ENCODE measurements at places on chromosomes 4 and X.

- no peak for DNase-seq
Measured at GRCh38 chrX:147478899-147479298, 432.8 kb upstream of the FMR1 start.

- DNase-seq = no peak
Measured at GRCh38 chr4:99943904-99944437, 2.4 kb downstream of the DNAJB14 start.

- DNase-seq = no peak
Measured at GRCh38 chr4:15007201-15007600, 4.9 kb downstream of the CPEB2 start.

DNA sequence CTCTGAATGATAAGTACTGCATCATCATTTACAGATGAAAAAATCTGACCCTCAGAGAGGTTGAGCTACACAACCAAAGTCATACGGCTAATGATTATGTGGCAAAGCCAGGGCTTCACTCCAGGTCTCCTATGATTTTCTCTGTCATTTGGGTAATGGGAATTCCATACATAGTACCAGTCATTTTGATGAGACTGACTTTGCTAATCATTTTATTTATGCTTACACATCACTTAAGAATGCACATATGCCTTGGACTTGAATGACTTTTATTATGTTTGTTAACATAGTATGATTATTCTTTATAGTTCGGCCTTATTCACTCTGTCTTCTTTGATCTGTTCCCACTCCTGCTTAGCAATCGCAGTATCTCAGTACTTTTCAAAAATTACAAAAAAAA lies 255.1 kb upstream of the GPRIN3 start:
- no peak for DNase-seq

Measured in stimulated activated CD8-positive, alpha-beta memory T cell treated with anti-CD3 and anti-CD28 coated beads, Interleukin-15, amount 100 ng/mL, for 1 hour (primary cell).